Stimulated activated naive CD4-positive, alpha-beta T cell (primary cell): ENCODE measurements at places on chromosomes 11 and 22.

- DNase-seq, result no peak
These were observed 24.8 kb downstream of the APOL5 start for GRCh38 chr22:35742342-35743100.

DNA sequence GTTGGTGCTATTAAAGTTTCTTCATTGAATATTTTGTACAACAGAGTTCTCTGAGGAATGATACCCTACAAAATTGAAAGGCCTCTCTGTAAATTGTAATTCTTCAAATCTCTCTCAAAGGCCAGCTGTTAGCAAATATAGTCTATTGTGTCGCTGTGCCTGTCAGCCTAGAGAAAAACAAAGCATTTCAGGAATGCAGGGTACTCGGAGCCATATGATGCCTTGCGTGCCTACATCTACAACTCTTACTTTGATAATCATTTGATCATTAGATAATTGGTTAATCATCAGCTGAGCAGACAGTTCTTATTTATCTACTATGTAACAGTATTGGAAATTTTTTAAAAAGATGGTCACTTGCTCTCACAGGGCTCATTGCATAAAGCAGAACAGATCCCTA, 67.3 kb downstream of the RNF169 start:
- no peak for DNase-seq

DNA sequence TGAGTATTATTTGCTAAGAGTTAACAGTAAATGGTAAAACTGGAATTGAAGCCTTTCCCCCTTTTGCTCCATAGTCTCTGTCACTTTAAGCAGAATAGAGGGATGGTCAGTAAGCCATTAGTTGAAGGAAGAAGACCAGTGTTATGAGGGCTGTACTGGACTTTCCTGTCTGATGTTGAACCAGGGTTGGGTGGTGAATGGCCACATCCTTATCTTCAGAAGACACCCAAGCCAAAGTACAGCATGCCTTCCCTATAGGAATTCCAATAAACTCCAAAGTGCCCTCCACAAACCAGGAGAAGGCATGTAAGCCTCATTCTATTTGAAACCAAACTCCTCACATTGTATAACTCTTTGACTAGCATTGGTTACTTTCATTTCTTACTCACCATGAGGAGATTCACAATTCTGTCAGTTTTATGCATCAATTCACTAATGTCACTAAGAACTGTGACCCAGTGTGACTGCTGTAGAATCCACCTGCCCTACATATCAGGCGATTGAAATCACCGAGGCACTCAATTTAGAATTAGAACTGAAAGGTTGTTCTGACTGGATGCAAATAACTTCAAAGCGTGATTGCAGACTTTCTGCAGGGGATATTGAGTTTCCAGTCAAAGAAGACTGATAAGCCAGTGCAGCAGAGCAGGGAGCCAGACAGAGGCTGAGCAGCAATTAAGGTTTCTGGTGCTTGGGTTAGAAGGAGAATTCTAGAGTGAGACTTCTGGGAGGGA, 107.1 kb upstream of the DDI1 start:
- no peak for DNase-seq

- DNase-seq, result no peak
These were observed 80.3 kb downstream of the ETS1 start for GRCh38 chr11:128506999-128507611.

GRCh38 chr22:37015587-37015878, 3.7 kb downstream of the TST start:
- no peak for DNase-seq
